ENCODE measurements at places on chromosomes 3 and 15.

- no peak for DNase-seq
Measured at GRCh38 chr15:81311752-81312464, 12.0 kb downstream of the STARD5 start.

- no peak for DNase-seq
Measured at GRCh38 chr15:101625184-101625583, 27.0 kb downstream of the TM2D3 start.

- DNase-seq, result no peak
Measured at GRCh38 chr15:78726870-78727551, 84.3 kb downstream of the ADAMTS7 start.

GRCh38 chr3:55341502-55342031 is 145.5 kb downstream of the WNT5A start:
- DNase-seq, result no peak

DNA sequence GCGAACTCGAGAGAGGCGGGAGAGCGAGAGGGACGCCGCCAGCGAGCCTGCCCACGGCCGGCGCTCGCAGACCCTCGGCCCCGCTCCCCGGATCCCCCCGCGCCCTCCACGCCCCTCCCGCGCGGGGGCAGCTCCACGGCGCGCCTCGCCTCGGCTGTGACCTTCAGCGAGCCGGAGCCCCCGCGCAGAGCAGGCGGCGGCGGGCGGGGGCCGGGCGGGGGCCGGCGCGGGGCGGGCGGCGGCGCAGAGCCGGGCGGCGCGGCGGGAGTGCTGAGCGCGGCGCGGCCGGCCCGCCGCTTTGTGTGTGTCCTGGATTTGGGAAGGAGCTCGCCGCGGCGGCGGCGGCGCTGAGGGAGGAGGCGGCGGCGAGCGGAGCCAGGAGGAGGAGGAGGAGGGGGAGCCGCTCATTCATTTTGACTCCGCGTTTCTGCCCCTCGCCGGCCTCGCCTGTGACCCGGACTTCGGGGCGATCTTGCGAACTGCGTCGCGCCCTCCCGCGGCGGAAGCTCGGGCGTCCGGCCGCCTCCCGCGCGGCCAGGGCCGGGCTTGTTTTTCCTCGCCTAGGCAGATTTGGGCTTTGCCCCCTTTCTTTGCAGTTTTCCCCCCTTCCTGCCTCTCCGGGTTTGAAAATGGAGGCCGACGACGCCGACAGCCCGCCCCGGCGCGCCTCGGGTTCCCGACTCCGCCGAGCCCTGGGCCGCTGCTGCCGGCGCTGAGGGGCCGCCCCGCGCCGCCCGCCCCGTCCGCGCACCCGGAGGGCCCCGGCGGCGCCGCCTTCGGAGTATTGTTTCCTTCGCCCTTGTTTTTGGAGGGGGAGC is 524 bp downstream of the IGF1R start:
- no peak for DNase-seq

DNA sequence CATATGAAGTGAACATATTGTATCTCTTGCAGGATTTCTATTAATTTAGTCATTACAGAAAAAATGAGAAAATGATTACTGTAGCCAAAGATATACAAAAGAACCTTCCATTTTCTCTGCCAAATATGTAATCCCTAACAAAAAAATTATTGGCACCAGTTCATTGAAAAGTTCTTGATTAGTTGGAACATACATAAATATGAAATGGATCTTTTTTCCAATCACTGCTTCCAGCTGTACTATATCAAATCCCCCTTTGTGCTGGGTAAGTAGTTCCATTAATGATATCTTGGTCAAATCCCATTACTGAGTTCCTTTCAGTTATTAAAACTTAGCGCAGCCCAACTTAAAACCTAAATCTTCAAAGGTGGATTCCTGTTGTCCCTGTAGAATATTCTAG is 263.8 kb downstream of the SLC9A9 start:
- DNase-seq, result no peak

DNA sequence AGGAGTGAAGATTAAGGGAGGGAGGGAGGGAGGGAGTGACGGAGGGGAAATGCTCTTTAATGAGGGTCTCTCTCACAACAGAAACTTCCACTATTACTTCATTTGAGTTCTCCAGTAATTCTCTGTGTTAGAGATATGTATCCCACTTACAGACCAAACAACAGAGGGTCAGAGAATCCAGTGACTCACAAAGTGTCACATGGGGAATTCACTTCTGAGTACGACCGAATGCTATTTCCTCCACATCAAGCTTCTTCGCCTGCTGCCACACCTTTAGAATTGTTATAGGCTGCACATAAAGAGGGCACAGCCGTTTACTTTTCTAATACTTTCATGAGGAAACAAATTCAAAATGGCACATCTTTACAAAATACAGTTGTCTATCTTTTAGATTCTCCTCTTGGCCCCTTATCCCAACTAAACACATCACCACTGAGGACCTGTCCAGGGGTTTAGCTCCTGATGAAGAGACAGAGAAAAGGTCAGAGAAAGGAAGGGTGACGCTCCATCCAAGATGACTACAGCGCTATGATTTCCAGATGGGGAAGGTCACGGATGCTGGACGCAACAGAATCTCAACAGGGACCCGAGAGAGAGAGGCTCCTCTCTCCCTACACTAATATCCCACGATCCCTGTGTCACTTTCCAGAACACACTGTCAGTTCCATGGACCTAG is 119.0 kb downstream of the XXYLT1 start:
- DNase-seq, result no peak

- no peak for DNase-seq
Measured at GRCh38 chr15:84143753-84144314, 91.7 kb upstream of the GOLGA6L4 start.

DNA sequence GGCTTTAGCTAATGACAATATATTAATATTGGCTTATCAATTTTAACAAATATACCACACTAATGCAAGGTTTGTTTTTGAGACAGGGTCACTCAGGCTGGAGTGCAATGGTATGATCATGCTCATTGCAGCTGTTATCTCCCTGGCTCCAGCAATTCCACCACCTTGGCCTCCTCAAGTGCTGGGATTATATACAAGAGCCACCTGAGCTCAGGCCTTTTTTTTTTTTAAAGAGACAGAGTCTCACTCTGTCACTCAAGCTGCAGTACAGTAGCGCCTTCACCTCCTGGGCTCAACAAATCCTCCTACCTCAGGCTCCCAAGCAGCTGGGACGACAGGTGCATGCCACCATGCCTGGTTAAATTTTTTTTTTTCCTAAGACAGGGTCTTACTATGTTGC is 11.7 kb downstream of the DLG1 start:
- DNase-seq, result no peak

GRCh38 chr3:72451841-72452240 is 396.4 kb downstream of the SHQ1 start:
- no peak for DNase-seq

DNA sequence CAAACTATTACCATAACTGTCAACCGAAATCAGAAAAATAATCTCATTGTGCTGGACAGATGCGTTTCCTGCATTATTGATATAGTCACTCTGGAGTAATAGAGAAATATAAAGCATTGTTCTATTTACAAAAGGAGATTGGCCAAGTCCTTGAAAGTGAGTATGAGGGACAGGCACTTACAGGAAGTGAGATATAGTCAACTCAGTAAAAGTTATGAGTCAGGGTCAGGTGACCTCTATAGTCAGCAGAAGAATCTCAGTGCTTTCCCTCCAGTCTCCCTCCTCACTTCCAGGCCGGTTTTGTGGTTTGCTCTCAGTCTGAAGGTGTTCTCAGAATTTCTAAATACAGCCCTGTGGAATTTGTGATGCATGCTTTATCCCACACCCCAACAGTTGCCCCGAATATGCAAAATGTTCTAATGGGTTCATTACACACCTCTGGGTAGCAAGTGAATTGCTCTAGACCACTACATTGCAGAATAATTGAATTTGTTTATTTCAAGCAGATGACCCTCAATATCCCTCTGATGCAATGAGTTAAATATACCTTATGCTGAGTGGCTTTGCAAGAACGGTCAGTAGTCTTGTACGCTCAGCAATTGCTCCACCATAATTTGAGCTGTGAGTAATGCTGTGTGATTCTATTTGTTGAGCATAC is 787.7 kb downstream of the MCTP2 start:
- DNase-seq, result no peak

DNA sequence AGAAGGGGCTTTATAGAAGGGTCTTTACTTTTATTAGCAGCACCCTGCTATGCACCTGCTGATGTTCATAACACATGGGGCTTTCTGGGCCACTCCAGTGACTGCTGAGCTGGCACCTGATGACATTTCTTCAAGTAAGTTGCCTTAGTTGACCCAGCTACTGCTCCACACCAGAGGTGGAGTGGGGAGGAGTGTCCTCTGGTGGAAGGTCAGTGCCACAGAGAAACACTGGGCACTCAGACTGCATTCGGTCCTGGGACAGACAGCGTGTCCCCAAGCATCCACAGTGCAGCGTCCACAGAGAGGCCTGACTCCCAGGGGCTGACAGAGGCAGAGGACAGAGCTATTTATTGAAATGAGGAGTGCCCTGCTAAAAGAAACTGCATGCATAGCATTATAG is 74.9 kb upstream of the NSMCE3 start:
- no peak for DNase-seq

DNA sequence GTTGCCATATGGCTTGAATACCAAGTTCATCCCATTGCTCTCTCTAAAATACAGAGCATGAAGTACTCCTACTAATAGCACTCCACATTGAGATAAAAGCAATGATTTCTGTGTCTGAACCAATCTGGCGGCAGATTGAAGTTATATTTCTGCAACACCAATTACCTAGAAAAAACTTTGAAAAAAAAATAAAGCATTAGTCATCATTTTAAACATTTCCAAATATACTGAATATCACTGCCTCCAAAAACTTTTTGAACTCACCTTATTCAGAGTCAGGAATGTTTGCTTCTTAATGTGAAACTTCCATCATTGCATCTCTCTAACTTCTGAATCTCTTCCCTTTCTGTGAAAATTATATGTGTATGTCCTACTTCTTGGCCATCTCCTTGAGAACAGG is 540.5 kb downstream of the GRM7 start:
- no peak for DNase-seq

DNA sequence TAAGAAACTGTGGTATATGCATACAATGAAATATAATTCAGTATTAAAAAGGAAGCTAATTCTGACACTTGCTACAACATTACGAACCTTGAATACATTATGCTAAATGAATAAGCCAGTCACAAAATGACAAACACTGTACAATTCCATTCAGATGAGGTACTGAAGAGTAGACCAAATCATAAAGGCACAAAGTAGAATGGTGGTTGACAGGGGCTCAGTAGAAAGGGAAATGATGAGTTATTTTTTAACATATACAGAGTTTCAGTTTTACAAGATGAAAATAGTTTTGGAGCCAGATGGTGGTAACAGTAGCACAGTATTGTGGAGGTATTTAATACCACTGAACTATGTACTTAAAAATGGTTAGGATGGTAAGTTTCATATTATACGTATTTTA is 254.6 kb upstream of the RBMS3 start:
- no peak for DNase-seq

DNA sequence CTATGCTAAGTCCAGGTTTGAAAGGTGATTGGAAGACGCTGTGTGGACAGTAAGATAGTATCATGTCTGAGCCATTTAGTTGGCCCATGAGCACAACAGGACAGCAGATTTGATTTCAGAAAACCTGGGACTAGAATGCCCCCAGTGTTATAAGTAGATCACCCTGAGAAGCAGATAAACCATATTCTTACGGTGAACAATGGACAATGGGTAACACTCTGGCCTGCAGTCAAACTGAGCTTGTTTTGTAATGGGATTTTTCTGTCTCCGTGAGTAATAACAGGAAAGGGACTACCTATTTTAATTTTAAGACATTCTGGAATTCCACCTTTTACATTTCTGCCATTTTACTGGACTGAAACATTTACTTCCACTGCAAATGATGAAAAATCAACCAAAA is 71.5 kb downstream of the LDHAL6B start:
- no peak for DNase-seq

- DNase-seq, result no peak
Measured at GRCh38 chr3:112345681-112346080, 12.7 kb downstream of the CD200 start.

GRCh38 chr3:188106006-188106405 is 48.0 kb upstream of the LPP start:
- DNase-seq, result no peak

DNA sequence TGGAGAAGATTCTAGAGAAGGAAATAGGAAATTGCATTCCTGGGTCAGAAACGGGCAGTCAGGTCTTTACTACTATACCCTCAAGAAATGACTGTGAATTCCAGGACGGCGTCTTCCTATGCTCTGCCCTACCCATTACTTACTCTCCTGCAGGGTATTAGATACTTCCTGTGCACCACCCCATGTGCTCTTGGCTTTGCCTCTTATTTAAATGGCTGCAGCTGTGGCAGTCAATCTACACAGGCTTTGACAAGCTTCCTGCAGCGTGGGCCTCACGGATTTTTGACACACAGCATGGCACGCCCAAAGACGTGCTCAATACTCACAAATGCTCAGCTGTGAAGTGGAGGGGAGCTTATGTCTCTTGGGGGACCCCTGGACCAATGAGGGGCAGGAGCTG is 206.1 kb downstream of the SV2B start:
- DNase-seq, result no peak

DNA sequence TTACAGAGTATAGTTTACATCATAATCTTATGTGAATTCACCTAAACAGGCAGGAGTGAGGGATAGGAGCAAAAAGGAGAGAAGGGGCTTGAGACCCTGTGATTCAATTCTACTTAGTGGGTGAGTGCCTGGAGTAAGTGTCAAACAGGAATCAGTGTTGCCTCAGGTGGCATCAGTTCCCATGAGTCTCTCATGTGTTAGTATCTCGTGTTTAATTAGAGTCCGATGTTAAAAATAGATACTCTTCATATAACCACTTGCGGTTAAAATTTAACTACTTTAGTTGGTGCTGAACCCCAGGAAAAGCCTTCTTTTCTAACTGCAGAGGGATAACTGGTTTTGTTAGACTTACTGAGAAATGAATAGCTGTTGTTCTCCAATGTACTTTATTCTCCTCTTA is 251.5 kb downstream of the SUCLG2 start:
- DNase-seq, result no peak

- DNase-seq, result peak; percentile 80
Measured at GRCh38 chr15:90954712-90955623, at the start of gene RCCD1. Gene RCCD1 (plus strand): TSS chr15:90954884. CDS start chr15:90956735, 1,851 bp downstream.

DNA sequence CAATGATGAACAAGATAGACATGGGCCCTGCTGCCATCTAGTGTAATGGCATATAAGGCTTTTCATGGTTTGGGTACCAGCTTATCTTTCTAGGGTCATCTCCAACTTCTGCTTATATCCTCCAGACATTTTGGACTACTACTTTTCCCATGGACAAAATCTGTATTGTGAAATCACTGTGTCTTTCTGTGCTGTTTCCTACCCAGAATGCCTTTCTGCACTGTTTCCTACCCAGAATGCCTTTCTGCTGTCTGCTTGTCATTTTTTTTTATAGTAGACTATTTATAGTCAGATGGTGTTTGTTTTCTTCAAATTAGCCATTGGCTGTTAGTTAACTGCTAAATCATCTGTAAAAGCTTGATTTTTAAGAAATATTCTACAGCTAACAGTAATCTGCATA is 20.1 kb downstream of the VPS8 start:
- DNase-seq, result no peak

DNA sequence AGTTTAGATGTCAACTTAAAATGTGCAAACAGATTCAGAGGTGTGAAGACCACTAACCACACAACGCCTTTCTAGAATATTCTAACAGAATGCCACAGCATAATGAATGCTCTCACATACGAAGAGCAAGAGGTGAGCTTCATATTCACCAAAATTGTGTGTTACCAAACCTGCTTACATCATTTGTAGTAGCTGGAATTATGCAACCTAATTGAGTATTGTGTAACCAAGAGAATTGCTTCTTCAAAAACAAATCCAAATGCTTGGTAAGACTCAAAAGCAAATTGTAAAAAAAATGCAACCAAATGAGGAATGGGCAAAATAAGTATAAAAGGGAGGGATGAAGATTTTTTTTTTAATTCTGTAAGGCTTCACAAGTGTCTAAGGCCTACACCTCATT is 160.7 kb downstream of the TAFA4 start:
- no peak for DNase-seq

Data from activated T-helper 1 cell treated with anti-CD3 and anti-CD28 coated beads, Interleukin-2, amount 50 U/mL, for 16 hours (primary cell).